ENCODE measurements at places on chromosomes 1 and 21. TPM values are rescaled to one million over a fixed set of nuclear protein-coding genes. Genes with fewer than 3 reads are reported as not detected.

DNA sequence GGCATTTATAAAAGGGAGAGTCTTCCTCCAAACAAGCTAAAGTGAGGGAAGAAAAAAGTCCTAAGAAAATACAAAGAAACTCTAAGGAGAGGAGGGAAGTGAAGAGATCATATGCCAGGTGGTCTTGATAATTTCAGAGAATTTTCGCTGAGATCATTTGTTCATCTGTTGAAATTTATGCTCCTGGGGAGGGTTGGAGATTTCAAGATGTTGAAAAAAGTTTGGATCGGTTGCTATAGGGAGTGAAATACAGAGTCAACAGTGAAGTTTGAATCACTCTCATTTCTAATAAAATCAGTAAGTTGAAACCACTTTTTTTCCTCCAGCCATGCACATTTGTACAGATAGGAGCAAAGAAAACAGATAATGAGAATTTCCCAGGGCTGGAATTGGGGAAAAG, 299.1 kb upstream of the ADAMTS5 start:
- DNase-seq, result peak; percentile 40

GRCh38 chr1:89643577-89643976, 10.7 kb downstream of the LRRC8C start:
- no peak for DNase-seq

DNA sequence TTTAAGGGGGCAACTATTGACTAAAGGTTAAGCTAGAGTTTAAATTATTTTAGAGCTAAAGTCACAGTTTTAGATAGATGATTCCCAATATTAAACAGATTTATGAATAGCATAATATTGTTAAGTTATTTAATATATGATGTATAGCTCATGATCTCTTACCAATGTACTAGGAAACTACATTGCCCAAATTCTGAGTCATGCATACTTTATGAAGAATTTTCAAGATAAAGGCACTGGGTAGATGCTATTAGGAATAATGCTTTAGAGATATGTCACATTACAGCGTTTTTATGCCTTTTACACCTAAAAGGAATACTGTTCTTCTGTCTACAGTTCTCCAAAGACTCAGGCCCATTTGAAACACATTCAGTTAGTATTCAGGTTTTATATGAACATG, 215.1 kb downstream of the NCAM2 start:
- DNase-seq, result no peak

GRCh38 chr1:36924282-36924811, 110.0 kb downstream of the GRIK3 start:
- peak; percentile 37 for DNase-seq

DNA sequence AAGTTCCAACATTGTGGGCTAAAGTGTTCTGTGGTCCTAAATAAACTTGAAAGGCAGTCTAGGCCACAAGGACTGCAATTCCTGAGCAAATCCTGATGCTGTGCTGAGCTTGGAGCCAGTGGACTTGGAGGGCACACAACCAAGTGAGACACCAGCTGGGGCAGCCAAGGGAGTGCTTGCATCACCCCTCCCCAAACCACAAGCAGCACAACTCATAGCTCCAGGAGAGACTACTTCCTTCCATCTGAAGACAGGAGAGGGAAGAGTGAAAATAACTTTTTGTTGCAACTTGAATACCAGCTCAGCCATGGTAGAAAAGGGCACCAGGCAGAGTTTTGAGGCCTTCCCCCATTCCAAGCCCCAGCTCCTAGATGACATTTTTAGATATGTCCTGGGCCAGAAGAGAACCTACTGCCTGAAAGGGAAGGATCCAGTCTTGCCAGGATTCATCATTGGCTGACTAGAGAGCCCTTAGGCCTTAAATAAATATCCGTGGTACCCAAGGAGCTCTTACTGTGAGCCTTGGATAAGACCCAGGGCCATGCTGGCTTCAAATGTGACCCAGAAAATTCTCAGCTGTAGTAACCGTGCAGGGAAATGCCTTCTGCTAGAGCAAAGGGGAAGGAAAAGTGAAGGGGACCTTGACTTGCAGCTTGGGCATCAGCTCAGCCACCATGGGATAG, 35.4 kb upstream of the LRRC8B start:
- DNase-seq, result peak; percentile 22

GRCh38 chr1:42679364-42679983, 2.7 kb upstream of the YBX1 start:
- no peak for DNase-seq

DNA sequence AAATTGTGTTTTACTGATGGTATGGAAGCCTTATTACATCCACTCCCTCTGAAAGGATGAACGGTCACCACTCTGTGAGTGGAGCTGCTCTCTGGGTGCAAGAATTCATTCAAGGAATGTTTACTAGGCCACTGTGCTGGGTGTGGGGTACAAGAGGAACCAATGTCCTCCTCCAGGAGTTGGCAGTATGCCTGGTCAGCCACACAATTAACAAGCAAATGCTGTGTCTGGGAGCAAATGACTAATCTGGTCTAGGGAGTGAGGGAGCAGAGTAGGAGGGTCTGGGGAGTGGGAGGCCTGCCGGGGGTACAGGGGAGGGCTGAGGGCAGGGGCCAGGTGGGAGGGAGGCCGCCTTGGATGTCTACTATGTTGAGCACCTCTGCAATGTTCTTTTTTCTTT, 27.2 kb upstream of the TDRD10 start:
- DNase-seq, result peak; percentile 98

WASF2 gene
- total RNA-seq, result 26.2 TPM

GRCh38 chr21:24127651-24128050, 1479.6 kb downstream of the MRPL39 start:
- DNase-seq, result no peak

GRCh38 chr21:27741736-27742135, 774.8 kb upstream of the ADAMTS5 start:
- DNase-seq, result no peak

GRCh38 chr1:118960567-118961136, 27.5 kb downstream of the TBX15 start:
- peak; percentile 90 for DNase-seq

- no peak for DNase-seq
Measured at GRCh38 chr1:233354983-233355382, 27.5 kb downstream of the MAP3K21 start.

GRCh38 chr1:232385221-232385620, 244.7 kb downstream of the SIPA1L2 start:
- peak; percentile 85 for DNase-seq

OR6K3 gene
- not detected for total RNA-seq

DNA sequence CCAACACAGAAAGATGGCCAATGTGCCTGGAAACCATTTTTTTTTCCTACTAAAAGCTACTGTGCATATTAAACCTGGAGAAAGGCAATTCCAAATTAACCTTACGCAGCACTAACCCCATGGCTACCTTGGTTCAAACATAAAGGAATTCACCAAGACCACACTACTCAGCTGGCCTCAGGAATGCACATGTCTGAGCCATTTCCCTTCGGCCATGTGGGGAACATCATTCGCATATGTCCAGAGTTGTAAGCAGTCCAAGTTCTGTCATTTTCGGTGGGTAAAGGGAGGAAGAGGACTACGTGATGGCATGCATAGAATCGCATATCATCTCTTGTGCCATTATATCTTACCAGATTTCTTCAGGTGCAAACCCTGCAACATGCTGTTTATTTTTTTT, 175.4 kb downstream of the NTMT2 start:
- DNase-seq, result peak; percentile 46

GRCh38 chr21:42666925-42667324, 13.5 kb downstream of the PDE9A start:
- no peak for DNase-seq

DNA sequence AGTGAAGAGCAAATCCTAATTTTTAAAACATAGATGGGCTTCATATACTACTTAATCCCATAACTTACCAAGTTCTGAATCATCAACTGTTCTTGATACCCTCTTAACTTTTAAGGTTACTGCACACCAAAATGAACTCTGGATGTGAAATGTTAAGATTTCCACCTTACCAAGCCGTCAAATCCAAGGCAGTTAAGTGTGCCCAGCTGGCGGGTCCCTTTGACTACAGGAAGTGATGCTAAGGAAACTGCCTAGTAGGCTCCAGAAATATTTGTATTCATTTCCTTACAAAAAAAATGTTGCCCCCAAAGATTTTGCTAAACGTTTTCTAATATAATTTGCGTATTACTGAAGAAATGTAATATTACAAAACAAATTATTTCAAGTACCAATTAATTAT, 10.7 kb downstream of the NRIP1 start:
- no peak for DNase-seq

- DNase-seq, result no peak
Measured at GRCh38 chr1:228500143-228500734, 13.1 kb downstream of the RNF187 start.

DNA sequence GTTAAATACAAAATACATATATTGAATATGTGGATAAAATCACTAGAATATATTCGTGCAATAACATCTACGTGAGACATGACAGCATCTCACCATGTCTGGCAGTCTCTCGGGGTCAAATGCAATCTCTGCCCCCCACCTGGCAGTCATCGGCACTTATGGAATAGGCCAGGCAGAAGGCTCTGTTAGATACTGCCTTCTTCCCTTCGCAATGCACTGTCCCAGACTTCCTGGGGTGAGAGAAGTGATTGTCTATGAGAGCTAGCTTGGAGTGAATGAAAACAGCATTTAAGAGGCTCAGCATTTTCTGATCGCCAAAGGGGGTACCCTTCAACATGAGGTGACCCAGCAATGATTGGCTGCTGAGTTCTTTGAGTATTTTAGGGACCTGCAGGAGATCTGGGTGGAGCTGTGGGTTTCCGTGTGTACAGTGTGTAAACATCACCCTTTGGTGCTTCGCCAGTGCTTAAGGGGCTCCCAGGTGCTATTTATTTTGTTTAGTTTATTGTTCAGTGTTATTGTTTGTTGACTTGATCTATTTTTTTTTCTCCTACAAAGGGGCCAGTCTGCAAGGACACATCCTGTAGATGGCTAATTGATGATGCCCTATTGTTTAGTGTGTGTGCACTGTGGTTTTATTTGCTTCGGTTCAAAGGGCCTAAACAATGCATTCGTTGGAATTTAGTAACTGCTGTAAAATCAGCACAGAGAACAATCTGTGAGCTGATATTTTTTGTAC, 10.2 kb downstream of the ERG start:
- peak; percentile 53 for DNase-seq

DNA sequence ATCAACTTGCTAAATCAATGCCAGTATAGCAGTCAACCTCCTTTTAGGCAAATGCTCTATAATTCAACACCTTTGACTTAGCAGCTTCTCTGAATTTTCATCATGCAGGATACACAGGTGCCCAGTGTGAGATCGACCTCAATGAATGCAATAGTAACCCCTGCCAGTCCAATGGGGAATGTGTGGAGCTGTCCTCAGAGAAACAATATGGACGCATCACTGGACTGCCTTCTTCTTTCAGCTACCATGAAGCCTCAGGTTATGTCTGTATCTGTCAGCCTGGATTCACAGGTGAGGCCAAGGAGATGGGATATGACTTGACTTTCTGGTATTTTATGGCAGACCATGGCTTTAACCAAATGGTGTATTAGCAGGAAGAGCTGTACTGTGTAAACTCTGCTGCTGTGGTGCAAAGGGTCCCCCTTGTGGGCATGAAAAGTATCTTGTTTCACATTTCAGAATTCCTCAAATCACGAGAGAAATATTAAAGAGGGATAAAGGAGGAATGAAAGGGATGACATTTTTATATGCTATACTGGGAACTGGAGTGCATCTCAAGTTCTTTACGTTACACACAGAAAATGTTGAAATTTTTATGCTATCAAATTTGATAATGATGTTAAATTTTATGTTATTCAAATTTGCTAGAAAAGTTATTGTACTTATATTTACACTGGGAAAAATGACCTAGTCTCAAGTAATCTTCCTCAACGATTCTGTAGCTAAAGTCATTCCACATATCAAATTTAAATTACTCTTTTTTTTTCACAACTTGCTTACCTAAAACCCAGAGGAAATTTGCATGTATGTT, 88.9 kb downstream of the CRB1 start:
- peak; percentile 72 for DNase-seq

DNA sequence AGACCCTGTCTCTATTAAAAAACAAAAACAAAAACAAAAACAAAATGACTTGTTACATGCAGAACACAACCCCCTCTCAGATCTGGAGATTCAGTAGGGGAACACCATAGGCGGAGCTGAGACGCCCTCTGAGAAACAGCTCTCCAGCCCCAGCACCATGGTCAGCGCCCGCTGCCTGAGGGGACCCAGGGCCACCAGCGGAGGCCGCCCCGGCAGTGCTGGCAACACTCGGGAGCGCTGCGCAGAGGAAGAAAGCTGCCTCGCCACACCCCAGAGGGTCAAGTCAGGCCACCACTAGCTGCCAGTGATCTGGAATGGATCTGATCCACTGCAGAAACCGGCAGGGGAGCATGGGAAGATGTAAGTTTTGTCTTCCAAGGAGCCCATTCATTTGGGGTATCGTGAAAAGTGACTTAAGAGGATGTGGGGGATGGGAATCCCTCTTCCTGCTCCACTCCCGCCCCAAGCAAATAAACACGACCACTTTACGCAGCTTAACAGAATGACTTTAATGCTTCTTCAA, 3.1 kb downstream of the ACTA1 start:
- no peak for DNase-seq

All from M059J (cell line).